ENCODE measurements at places on chromosomes 12 and 14.

DNA sequence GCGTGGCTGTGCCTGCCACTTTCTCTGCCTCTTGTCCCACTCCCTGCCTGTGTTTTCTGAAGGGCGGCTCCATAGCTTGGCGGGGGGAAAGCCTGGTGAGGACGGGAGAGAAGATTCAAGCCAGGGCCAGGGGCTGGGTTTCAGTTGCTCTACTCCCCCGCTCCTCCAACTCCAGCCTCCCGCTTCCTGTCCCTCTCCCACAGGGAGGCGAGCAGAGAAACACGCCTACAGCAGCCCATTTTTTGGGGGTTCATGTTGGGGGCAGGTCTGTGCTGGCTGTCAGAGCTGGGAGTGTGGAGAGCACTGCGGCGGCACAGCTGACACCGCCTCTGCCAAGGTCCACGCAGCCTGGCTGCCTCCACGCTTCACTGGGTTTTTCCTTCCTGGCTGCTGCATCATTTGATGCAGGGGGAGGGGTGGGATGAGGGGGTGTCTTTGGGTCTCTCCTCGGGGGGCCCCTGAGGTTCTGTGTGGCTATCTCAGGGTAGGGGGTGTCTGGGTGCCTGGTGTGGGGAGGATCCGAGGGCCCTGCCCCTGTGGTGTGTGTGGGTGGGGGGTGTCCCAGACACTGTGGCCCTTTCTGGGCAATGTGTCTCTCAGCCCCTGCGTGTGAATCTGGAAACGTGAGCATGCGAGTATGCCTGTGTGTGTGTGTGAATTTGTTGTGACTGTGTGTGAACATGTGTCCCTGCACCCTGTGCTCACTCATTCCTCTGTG is 10.7 kb upstream of the KRT80 start:
- no peak overlapping the region for H3K4me3 ChIP-seq
- H3K4me1 ChIP-seq: no peaks in the 10 kb centered on the region
- H3K36me3 ChIP-seq: no peaks in the 10 kb centered on the region

- DNase-seq: no peak
- no peak overlapping the region for H3K4me3 ChIP-seq
- H3K36me3 ChIP-seq: no peaks in the 10 kb centered on the region
- H3K27ac ChIP-seq: no peak overlapping the region
Observed at GRCh38 chr12:91222746-91223145, 40.1 kb upstream of the DCN start.

DNA sequence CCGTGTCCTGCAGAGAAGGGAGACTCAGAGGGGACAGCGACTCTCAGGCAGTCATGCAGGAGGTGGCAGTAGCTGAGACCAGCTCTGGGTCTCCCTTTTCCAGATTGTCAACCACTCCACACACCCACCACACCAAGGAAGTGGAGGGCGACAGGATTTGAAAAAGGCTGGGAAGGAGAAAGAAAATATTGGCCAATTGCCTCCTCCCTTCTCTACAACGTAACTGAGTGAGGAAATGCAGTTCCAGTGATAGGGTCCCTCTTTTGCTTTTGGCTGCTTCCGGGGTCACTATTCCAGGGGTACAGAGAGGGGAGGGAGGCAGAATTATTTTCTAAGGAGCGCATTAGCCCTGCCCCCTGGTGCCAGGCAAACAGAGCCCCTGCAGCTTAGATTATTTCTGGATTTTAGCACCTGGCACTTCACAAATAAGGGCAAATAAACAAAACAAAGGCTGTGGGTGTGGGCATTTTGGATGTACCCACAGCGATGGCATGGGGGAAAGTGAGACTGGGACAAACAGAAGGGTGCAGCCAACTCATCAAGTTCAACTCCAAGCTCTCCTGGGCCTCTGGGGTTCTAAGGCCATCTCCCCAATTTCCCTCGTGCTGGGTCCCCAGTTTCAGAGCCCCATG is 20.4 kb downstream of the ASB2 start:
- H3K36me3 ChIP-seq: no peaks in the 10 kb centered on the region
- no peaks in the 10 kb centered on the region for H3K4me1 ChIP-seq
- no peak overlapping the region for H3K27ac ChIP-seq
- no peak overlapping the region for H3K4me3 ChIP-seq

DNA sequence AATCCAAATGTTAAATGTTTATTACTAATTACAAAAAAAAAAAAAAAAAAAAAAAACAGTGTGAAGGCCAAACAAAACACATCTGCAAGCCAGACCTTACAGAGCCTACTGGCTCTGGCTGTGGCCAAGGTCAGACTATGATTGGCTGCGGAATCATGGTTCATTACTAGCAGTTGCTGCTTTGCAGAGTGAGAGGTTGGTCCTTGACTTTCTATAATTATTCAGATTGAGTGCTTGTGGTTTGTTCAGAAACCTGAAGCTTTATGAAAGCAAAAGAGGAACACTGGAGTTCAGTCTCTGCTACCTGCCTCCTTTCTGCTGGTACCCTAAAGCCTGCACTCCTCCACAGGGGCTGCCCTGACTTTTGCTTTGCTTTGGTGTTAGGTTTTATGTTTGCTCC is 550.9 kb downstream of the BCL11B start:
- no peak for DNase-seq
- H3K27ac ChIP-seq: no peak overlapping the region
- H3K27me3 ChIP-seq: no peaks in the 10 kb centered on the region
- H3K36me3 ChIP-seq: no peaks in the 10 kb centered on the region

DNA sequence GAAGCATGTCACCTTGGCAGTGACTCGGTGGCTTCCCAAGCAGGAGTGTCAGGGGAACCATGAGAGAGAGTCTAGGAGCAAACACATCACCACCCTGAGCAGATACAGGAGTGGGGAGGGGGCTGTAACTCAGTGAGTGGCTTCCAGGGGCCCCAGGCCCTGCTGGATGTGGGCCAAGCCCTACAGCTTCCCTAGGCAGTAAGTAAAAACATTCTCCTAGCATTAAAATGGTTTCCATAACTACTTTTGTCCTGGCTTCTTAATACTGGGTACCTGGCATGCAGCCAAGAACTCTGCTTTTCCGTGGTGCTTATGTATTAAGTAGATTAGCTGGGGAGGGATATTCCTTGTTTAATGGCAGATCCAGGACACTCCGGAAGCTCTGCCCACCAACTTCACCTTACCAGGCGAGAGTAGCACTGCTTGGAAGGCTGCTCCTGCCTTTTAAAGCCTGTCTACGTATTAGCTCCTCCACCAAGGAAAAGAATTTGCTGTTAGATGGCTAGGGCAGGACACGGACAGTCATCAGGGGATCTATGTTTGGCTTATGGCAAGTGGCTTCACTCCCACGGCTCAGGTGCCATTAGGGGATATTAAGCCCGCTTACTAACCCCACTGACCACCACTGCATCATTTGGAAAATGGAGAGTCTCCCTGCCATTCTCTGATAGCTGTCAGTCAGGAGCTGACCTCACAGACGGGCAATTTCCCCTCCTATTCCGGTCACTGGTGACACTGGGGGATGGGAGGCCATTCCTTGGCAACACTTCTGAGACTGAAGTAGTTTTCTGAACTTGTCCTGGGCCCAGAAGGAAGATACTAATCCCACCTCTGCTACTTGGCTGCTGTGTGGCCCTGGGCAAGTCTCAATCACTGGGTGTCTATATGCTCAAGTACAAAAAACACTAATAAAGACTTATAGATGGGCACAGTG is 22.8 kb downstream of the OTUB2 start:
- peak; percentile 13 for DNase-seq
- no peaks in the 10 kb centered on the region for H3K27me3 ChIP-seq
- H3K36me3 ChIP-seq: peaks cover 68% of the 10 kb centered on the region
- H3K4me1 ChIP-seq: no peaks in the 10 kb centered on the region

GRCh38 chr12:130428116-130428515 is 90.4 kb downstream of the PIWIL1 start:
- no peaks in the 10 kb centered on the region for H3K27me3 ChIP-seq
- H3K4me3 ChIP-seq: no peak overlapping the region
- no peaks in the 10 kb centered on the region for H3K4me1 ChIP-seq
- peak; percentile 35 for DNase-seq
- no peaks in the 10 kb centered on the region for H3K36me3 ChIP-seq

DNA sequence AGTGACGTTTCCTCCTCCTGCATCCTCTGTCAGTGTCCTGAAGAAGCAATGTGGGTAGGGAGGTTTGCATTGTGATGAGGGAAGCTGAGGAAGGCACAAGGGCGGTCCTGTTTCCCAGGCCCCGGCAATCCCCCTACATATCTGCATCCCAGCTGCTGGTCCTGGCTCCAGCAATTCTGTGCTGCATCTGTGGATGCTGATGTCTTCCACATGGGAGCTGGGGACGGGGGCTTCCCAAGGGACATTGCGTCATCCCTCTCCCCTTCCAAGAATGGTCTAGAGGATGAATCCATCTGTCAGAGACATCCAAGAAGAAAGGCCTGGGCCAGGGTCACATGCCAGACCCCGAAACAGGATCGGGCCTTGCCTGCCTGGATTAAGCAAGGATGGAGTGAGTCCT is 52.1 kb downstream of the TSPAN11 start:
- H3K27me3 ChIP-seq: no peaks in the 10 kb centered on the region
- DNase-seq: no peak
- H3K4me1 ChIP-seq: no peaks in the 10 kb centered on the region

GRCh38 chr12:124871297-124871696 is 7.6 kb upstream of the SCARB1 start:
- no peaks in the 10 kb centered on the region for H3K36me3 ChIP-seq
- no peaks in the 10 kb centered on the region for H3K27me3 ChIP-seq
- H3K4me1 ChIP-seq: no peaks in the 10 kb centered on the region
- H3K4me3 ChIP-seq: no peak overlapping the region
- H3K27ac ChIP-seq: no peak overlapping the region

- DNase-seq: no peak
- H3K4me1 ChIP-seq: peaks cover 10% of the 10 kb centered on the region
- no peak overlapping the region for H3K4me3 ChIP-seq
- no peaks in the 10 kb centered on the region for H3K27me3 ChIP-seq
- H3K36me3 ChIP-seq: peaks cover 9% of the 10 kb centered on the region
- H3K27ac ChIP-seq: no peak overlapping the region
Observed at GRCh38 chr14:101839236-101839635, 77.7 kb downstream of the PPP2R5C start.

DNA sequence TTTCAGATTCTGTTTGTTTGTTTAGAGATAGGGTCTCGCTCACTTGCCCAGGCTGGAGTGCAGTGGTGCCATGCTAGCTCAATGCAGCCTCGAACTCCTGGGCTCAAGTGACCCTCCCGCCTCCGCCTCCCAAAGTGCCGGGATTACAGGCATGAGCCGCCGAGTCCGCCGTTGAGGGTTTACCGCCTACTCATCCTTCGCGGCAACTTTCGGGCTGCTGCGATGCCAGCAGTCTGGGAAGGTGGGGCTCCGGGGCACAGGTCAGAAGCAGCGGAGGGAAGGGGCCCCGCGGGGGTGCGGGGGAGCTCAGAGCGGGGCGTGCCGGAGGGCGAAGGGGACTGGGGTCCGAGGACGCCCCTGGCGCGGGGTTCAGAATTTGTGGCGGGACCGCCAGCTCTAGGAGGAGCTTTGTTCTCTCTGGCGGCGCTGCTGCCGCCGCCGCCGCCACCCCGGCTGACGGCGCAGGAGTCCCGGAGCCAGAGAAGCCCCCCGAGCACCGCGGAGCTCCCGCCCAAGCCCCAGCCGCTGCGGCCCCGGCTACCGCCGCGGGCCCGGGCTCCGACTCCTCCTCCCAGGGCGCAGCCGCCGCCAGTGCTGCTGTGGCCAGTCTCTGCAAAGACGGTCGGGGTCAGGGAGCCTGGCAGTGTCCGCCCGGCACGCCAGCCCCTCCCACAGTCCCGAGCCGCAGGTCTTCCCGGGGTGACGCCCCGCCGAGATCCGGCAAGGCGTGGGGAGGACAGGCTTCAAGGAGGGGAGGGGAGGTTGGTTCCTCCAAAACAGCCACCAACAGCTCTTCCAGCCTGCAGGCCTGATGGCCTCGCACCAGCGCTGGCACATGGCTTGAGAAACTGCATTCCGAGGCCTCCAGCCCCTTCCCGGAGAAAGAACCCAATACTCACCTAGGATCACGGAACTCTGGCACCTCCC is 10.9 kb upstream of the KRT77 start:
- H3K27me3 ChIP-seq: peaks cover 60% of the 10 kb centered on the region
- no peaks in the 10 kb centered on the region for H3K36me3 ChIP-seq
- DNase-seq: peak; percentile 91
- H3K27ac ChIP-seq: no peak overlapping the region

- H3K27me3 ChIP-seq: peaks cover 94% of the 10 kb centered on the region
- DNase-seq: no peak
- H3K36me3 ChIP-seq: no peaks in the 10 kb centered on the region
- H3K27ac ChIP-seq: no peak overlapping the region
Observed at GRCh38 chr12:45575417-45575816, 154.1 kb upstream of the ARID2 start.

- H3K4me3 ChIP-seq: peak overlapping the region; percentile 85
- H3K4me1 ChIP-seq: no peaks in the 10 kb centered on the region
- peaks cover 20% of the 10 kb centered on the region for H3K27me3 ChIP-seq
Observed at GRCh38 chr12:52037248-52037861, 13.9 kb upstream of the NR4A1 start.

GRCh38 chr12:114665411-114666260 is 18.3 kb downstream of the TBX3 start:
- H3K27ac ChIP-seq: no peak overlapping the region
- H3K4me3 ChIP-seq: peak overlapping the region; percentile 66
- H3K36me3 ChIP-seq: no peaks in the 10 kb centered on the region
- DNase-seq: peak; percentile 86

GRCh38 chr12:91370086-91370868 is 187.7 kb upstream of the DCN start:
- H3K4me3 ChIP-seq: no peak overlapping the region
- H3K27me3 ChIP-seq: no peaks in the 10 kb centered on the region
- peak; percentile 65 for DNase-seq
- no peaks in the 10 kb centered on the region for H3K4me1 ChIP-seq
